ENCODE measurements at places on chromosomes 3 and 15.
A peak's percentile ranks its signal among the peaks of the same experiment; 100 is the strongest.

GRCh38 chr15:67185621-67186225 lies 68.7 kb downstream of the AAGAB start:
- DNase-seq: no peak

DNA sequence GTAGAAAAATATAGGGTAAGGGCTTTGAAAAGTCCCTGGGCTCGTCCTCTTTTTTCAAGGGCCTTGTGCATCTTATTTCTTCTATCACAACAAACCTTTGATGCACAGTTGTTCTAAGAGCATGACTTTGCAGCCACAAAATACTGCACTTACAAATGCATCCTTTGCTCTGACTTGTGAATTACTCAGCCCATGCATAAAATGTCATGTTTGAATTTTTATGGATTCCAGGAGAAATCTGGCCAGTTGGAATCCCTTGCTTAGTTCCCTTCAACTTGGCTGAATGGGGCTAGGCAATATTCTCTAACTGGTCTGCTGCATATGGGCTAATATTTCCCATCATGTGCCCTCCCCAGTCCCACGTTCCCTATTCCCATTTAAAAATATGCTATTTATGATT lies 523.9 kb upstream of the RGMA start:
- DNase-seq: no peak

GRCh38 chr3:83843716-83844115 lies 1115.1 kb upstream of the CADM2 start:
- no peak for DNase-seq

GRCh38 chr3:65788461-65788860 lies 250.3 kb downstream of the MAGI1 start:
- no peak for DNase-seq

DNA sequence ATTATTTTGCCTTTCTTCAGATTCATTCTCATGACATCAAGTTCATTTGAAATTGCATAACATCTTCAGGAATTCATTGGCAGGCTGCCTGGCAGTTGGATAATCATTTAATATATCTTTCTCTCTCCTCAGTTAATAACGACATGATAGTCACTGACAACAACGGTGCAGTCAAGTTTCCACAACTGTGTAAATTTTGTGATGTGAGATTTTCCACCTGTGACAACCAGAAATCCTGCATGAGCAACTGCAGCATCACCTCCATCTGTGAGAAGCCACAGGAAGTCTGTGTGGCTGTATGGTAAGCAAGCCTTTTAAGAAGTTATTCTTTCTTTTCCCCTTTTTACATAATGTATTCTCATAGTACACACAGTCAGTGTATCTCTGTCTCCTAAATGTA lies 38.2 kb downstream of the TGFBR2 start:
- DNase-seq: peak; percentile 76

GRCh38 chr3:144324076-144324475 lies 352.5 kb downstream of the DIPK2A start:
- DNase-seq: no peak

GRCh38 chr3:195269375-195270078 lies 1.4 kb downstream of the XXYLT1 start:
- DNase-seq: no peak
